Left renal cortex interstitium (tissue), 4 donors: ENCODE measurements at places on chromosomes 6 and 20.

DNA sequence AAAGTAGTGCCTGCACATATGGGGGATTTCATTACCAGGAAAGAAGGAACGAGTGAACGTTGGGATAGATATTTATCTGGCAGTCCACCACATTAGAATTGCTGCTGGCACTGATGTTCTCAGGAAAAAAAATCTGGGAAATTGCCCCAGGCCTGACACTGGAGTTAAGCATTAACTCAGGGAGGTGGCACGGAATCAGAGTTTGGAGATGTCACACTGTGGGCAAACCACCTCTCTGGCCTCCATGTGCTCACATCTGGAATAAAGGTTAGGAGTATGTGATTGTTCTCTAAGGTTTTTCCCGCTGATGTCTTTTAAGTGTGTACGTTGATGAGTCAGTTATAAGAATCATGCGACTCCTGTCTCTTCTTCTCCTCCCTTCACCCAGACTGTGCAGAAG, 7.9 kb downstream of the TGM3 start:
- DNase-seq = no peak

GRCh38 chr20:57650756-57651483, 30.7 kb upstream of the ZBP1 start:
- no peak for DNase-seq

- no peak for DNase-seq
Observed at GRCh38 chr20:3014662-3015061, 28.8 kb upstream of the GNRH2 start.

DNA sequence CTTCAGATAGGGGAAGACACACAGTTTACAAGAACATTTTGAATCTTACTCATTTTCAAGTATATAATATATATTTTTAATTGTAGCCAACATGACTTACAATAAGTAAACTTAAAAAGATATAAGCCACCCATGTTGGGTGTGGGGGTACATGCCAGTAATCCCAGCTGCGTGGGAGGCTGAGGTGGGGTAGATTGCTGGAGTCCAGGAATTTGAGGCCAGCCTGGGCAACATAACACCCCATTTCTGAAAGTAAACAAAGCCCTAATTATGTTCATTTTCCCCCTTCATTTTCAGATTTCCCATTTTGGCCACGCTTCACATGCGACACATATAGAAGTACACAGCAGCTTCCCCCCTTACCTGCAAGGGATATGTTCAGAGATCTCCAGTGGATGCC, 30.5 kb downstream of the SERPINB6 start:
- DNase-seq = no peak

DNA sequence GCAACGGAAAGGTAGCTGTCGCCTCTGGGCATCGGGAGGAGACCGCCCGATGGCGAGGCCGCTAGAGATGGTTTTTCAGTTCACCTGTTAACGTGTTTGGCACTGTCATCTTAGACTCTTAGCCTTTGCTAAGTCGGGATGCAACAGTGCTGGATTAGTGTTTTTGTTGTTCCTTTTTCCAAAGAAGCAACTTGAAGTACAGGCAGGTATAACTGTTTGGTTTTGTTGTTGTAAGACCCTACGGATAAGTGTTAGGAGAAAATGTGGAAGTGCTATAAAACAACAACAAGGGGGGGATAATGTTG, 723 bp downstream of the MANEA start:
- DNase-seq = no peak

DNA sequence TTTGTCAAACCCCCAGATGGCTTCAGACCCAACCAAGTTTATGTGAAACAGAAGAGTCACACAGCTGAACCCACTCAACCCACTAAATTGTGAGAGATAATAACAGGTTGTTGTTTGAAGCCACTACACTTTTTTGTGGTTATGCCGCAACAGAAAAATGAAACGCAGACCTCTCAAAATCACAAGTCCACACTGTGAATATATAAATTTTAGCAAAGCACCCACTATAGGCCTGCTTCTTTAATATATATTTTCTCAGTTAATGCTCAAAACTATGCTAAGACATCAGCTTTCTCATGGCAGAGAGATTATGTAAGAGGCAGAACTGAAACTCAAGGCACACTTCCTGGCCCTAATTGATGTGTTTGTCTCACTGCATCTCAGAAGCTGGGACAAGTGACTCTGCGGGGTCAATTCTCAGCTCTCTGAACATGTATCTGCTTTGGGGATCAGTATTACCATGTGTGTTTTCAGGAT, 27.7 kb downstream of the MAP3K5 start:
- no peak for DNase-seq
